ENCODE measurements at places on chromosomes 2 and 18. TPM values are rescaled to one million over a fixed set of nuclear protein-coding genes. Genes with fewer than 3 reads are reported as not detected.

Gene NFATC1
- total RNA-seq = 2.1 TPM

Gene RAB17
- 6.1 TPM for total RNA-seq

Gene UBXN4
- 47.2 TPM for total RNA-seq

Gene ZNF407
- total RNA-seq = 4.9 TPM

Gene IL36A
- not detected for total RNA-seq

Gene CFAP221
- not detected for total RNA-seq

Gene SCN1A
- not detected for total RNA-seq

Gene COL4A3
- under 0.01 TPM for total RNA-seq

Gene PROM2
- total RNA-seq = 5.1 TPM

Gene SGPP2
- 9.7 TPM for total RNA-seq

Gene CPLX4
- total RNA-seq = not detected

Gene FAM161A
- 3.6 TPM for total RNA-seq

GRCh38 chr2:31319406-31320175 lies 85.6 kb downstream of the EHD3 start:
- DNase-seq = no peak

GRCh38 chr2:10460366-10460796 lies 12.3 kb upstream of the ODC1 start:
- DNase-seq = no peak

GRCh38 chr2:98564541-98565132 lies 43.7 kb downstream of the COA5 start:
- DNase-seq = no peak

DNA sequence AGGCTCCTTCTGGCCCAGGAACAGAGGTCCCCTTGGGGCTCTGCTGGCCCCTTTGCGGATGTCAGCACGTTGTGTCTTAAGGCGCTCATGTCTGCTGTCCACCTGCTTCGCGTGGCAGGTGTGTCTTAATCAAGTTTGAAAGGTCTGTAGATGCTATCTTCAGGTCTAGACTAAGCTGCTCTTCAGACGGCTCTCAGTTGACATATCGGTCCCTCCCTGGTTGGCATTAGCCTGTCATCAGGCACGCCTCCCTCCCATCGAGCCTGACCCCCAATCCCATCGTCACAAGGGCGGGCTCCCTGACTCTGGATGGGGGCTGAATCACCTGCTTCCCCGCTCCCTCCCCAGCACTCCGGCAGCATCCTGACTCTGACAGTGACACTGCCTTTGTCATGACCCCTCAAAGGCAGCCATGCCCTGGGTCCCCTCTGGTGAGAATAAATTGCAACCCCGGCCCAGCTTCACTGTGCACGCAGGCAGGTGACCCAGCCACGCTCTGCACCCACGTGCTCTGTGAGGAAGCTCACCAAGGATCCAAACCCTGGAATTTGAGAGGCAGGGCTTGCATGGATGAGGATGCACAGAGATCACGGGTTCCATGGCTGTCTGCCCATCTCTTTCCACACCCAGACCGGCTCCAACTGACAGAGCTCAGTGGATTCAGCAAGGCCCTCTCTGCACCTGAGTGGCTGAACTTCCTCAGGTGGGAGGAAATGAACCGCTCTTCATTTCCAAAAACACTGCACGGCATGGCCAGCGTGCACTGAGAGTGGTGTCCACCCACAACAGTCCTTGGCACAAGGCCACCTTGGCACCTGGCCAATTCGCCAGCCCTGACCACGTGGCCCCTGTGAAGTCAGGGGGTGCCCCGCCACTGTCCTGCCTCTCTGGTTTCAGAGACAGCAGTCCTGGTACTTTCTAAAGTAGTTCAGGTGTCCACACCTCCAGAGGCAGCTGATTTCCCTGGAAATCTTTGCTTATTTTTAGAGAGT lies 110.2 kb upstream of the GPC1 start:
- peak; percentile 20 for DNase-seq

GRCh38 chr18:13500869-13501542 lies 225.4 kb downstream of the FAM210A start:
- DNase-seq = peak; percentile 43

DNA sequence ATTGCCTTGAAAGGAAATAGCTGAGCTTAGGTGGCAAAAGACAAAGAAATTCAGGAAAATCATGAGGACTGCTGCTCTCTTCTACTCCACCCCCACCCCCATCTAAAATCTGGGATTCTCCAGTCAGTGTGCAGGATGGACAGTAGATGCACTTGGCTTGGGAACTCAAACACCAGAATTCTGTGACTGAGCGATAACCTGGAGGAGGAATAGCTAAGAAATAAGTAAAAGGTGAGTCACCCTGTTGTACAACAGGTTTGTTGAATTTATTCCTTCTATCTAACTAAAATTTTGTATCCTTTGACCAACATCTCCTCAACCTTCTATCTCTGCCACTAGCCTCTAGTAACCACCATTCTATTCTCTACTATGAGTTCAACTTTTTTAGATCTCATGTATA lies 1029.9 kb upstream of the ACVR2A start:
- DNase-seq = no peak

DNA sequence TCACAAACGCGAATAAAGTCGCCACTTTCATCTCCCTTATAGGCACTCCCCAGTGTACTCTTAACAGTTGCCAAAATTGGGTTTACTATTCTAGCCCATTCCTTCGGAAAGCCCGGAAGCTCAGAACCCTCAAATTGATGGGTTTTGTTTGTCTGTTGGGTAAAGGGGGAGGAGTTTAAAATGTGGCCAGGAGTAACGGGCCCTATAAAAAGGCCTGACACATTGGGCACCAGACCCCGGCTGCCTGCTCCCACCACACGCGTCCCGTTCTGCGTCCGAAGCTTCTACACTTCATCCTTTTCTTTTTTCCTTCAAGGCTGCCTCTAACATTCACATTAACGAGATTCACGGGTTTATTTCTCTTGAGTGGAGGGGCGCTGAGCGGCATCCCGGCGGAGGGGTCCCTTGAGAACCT lies 837 bp downstream of the NHEJ1 start:
- no peak for DNase-seq

GRCh38 chr2:235810846-235811245 lies 317.0 kb downstream of the AGAP1 start:
- no peak for DNase-seq

DNA sequence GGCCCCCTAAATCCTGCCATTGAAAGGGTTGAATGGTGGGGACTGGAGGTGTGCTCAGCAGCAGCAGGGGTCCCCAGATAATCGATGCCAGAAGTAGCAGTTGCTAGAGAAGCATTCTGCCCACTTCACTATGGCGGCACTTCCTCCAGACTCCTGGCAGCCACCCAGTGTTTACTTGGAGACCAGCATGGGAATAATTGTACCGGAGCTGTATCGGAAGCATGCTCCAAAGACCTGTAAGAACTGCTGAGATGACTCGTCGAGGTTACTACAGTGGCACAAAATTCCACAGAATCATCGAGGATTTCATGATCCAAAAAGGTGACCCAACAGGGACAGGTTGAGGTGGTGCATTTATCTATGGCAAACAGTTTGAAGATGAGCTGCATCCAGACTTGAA lies 11.0 kb upstream of the GAREM2 start:
- no peak for DNase-seq

GRCh38 chr18:34738175-34738894 lies 28.2 kb downstream of the DTNA start:
- DNase-seq = peak; percentile 30

DNA sequence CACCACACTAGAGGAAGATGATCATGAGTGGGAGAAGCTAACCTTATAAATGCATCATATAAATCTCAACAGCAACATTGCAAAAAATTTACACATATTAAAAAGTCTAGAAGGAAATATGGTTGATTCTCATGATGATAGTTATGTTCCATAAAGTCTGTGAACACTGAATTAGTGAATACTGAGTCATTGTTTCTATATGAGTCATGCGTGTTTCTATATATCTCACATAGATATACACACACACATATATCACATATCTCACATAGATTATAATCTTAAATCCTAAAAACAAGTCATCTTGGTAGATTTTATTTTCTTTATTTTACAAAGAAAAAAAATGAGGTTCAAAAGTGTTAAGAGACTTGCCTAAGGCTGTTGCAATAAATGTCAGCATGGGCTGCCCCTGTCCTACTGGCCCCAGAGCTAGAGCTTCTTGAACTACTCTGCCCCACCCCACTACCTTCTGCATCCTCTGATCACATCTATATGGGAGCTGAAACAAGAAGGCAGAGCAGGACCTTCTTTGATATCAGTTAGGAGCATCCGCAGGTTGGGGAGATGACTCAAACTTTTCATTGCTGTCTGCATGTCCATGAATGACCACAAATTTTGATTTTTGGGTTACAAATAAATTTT lies 81.8 kb upstream of the ADAM23 start:
- DNase-seq = no peak

- no peak for DNase-seq
Observed at GRCh38 chr2:127080938-127081755, 25.8 kb downstream of the BIN1 start.

GRCh38 chr2:177413703-177414102 lies 21.1 kb downstream of the AGPS start:
- DNase-seq = no peak

- DNase-seq = no peak
Observed at GRCh38 chr18:48815179-48815515, 135.6 kb downstream of the SMAD7 start.

DNA sequence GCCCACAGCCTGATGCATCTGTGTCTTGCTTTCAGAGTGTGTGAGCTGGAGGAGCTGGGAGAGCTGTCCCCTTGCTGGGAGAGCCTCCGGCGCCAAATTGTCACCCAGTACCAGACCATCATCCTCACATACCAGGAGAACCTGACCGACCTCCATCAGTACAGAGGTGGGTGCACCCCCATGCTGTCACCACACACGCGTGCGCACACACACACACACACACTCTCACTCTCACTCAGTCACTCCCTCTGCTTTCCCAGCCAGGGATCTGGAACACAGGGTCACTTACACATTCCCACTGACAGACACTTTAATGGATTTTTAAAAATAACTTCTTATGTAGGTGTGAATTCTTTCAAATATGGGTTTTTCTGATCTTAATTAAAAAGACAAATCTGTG lies 64.5 kb downstream of the COA5 start:
- no peak for DNase-seq

GRCh38 chr2:205752924-205753323 lies 70.6 kb downstream of the NRP2 start:
- DNase-seq = no peak

- no peak for DNase-seq
Observed at GRCh38 chr18:32480581-32480980, 9.9 kb upstream of the GAREM1 start.

DNA sequence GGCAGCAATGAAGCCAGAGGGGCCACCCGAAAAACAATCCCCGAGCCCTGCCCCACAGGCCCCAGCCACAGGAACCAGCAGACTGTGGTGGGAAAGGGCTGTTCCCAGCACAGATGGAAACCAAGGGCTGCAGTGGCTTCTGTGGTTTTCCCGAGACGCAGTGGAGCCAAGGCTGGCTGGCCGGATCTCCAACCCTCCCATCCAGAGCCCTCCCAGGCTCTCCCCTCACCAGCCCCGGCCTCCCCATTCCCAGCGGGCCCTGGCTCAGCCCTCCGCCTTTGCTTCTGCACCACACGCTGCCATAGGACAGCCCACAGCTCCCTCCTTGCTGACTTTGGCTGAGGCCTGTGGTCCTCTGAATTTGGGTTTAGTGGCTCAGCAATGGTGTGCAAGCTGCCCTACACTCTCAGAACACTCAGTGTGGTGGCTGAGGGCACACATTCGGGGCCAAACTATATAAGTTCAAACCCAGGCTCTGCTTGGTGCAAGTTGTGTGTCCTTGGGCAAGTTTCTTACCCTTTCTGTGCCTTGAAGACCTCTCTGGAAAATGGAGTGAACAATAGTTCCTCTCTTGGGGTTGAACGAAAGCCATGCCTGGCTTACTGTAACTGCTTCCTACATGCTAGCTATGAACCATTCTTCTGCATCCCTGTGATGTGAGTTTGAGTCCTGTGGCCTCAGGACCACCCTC lies 200.1 kb downstream of the SMAD7 start:
- DNase-seq = no peak

DNA sequence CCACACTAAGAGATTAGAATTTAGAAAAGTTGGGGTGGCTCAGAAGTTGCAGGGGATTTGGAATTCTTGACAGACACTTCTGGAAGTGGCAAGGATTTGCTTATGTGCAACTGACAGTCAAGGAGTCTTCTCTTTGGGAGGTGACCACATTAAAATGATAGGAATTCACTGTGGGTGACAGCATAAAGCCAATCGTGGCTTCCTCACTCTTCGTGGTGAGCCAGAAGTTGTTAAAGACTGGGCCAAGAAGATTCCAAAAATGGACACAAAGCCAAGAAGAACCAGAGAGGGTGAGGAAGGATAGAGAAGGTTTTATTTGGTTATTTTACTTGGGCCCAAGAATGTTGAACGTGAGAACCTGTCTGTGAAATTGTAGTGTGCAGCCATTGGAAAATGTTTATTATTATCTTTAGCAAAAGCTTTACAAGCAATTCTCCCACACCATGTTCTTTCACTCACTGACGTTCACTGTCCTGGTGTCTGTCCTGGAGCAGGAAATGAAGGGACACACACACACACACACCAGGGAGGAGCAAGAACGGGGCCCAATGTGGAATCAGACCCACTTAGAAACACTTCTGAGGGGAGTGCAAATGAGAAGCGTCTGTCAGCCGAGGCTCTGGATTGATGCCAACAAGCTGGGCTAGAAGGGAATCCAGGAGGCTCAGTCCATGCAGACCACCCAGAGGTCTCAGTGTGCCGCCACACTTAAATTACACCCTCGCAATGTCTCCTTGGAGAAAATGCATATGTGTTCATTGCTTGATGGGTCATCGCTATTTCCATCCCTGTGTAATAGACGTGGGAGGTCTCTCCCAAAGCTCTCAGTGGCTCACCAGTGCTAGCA lies 37.2 kb downstream of the STEAP3 start:
- DNase-seq = no peak

- DNase-seq = no peak
Observed at GRCh38 chr2:179842498-179843153, 18.8 kb downstream of the ZNF385B start.

- DNase-seq = no peak
Observed at GRCh38 chr18:7642331-7642890, 75.3 kb downstream of the PTPRM start.

DNA sequence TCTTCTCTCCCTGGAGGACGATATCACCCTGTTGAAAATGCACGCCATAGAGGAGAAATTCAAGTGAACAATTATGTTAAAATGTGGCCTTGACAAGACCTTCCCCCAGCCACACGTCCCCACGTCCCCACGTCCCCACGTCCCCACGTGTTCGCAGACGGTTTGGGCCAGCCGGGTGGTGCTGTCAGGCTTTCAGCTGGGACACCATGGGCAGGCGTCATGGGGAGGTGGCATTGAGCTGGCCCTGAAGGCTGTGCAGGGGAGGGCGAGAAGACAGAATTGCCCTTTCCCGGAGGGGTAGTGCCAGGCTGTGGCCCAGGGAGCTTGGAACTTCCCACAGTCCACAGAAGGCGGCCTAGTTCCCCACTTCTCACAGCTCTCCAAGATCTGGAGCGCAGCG lies 240.7 kb upstream of the RAB6C start:
- no peak for DNase-seq

GRCh38 chr18:72107647-72108383 lies 436.3 kb downstream of the CBLN2 start:
- DNase-seq = no peak
